ENCODE measurements at places on chromosomes 11 and 22.

DNA sequence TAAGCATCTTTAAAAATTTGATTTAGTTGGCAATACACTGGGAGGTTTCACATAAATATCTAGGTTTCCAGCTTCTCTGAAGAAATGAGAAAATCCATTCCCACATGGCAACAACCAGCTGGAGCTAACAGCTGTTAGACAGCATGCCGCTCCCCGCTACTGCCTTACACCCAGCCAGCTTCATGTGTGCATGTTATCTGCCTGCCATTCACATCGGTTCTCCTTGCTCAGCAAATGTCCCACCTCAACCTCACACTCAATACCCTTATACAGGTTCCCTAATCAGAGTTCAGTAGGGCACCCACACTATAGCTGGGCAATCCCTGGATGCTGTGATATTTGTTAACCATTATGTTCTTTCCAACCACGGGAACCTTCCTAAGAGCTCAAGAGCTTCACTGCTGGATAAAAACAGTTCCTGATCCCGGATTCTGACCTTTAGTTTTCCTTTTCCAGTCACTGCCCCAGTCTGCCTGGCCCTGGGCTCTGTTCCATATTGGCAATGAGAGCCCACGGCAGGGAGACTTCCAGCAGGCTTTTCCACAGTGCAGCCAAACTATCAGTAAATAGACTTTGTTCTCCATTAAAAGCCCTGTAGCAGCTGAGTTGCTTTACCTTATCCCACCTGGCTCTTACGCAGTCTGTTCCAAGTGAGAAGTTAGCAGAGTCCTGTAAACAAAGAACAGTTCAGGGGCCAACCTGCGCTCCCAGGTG lies 8.6 kb downstream of the RPUSD4 start:
- no peak for DNase-seq

GRCh38 chr22:49856343-49856742 lies 2.7 kb downstream of the ZBED4 start:
- no peak for DNase-seq

DNA sequence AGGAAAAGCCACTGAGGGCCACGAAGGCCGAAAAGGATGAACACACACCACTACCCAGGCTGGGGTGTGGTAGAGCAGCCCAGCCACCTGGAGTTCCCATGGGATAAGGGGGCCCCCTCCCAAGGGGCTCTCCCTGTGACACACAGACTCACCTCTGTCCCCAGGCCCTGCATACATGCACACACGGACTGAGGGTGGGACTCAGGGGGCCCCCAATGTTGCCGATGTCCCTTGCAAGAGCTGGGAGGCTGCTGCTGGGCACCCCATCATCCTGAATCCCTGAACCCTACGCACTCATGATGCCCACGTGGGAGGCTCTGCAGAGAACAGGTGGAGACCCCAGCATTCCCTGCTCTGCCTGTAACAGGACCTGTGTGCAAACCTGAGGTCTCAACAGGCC lies 14.5 kb downstream of the SHANK2 start:
- no peak for DNase-seq

GRCh38 chr11:9726321-9727022 lies 62.6 kb downstream of the SWAP70 start:
- DNase-seq, result no peak

DNA sequence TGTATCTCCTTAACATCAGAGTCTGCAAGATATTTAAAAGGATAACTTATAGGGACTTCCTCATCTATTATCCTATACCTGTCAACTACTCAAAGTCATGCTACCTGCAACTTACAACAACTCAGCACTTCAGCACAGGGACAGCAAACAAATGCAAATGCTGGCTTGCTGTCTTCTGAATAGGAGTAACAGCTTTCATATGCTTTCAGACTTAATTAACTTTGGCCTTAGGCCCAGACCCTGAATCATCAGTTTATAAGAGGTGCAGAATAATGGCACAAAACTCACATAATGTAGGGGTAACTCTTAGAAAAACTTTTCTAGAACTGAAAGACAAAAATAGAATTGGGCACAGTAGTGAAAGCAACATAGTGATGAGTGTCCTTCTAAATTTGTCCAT lies 953.4 kb downstream of the DLG2 start:
- no peak for DNase-seq

DNA sequence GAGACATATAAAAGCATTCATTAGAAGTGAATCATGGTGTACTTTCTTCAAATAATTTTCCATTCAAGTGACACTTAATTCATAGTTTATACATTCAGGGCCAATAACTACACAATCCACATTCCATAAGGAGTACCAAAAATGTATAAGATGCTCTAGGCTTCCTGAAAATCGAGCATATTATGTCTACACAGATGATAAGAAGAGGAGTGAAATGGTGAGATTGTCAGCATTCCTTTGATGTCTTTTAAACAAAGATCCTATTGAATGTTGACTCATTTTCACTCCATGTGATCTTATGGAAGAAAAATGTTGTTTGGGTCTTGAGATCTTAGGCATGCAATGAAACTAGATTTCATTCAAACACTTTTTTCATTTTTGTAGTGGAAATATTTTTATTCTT lies 843.2 kb downstream of the KCNA4 start:
- no peak for DNase-seq

- no peak for DNase-seq
Measured at GRCh38 chr11:75313513-75314272, 37.8 kb downstream of the ARRB1 start.

- DNase-seq, result no peak
Measured at GRCh38 chr11:122917311-122917710, 34.8 kb downstream of the JHY start.

All from neuronal stem cell (in vitro differentiated cells).